ENCODE measurements at places on chromosomes 4 and X. TPM values are rescaled to one million over a fixed set of nuclear protein-coding genes. Genes with fewer than 3 reads are reported as not detected.

TMPRSS11F gene
- not detected for total RNA-seq

FAM47C gene
- total RNA-seq, result not detected

PAGE5 gene
- not detected for total RNA-seq

GSX2 gene
- not detected for total RNA-seq

SMIM10L2A gene
- 0.19 TPM for total RNA-seq

DACH2 gene
- total RNA-seq, result not detected

SLIT2 gene
- total RNA-seq, result 0.07 TPM

TAPT1 gene
- total RNA-seq, result 12.9 TPM

SLC16A2 gene
- total RNA-seq, result 29.4 TPM

MAMLD1 gene
- 9.3 TPM for total RNA-seq

TREX2 gene
- 1.7 TPM for total RNA-seq

HAND2 gene
- 0.42 TPM for total RNA-seq

MUC7 gene
- total RNA-seq, result not detected

CYBB gene
- total RNA-seq, result 0.10 TPM

C4orf50 gene
- total RNA-seq, result not detected

PAGE4 gene
- not detected for total RNA-seq

SLC49A3 gene
- not detected for total RNA-seq

AWAT2 gene
- not detected for total RNA-seq

ZIC3 gene
- not detected for total RNA-seq

LANCL3 gene
- not detected for total RNA-seq

FATE1 gene
- total RNA-seq, result not detected

ZFYVE28 gene
- total RNA-seq, result 2.5 TPM

ZNF185 gene
- 6.7 TPM for total RNA-seq

AMMECR1 gene
- 7.6 TPM for total RNA-seq

CC2D2A gene
- 20.0 TPM for total RNA-seq

SLC4A4 gene
- total RNA-seq, result 2.8 TPM

KIAA1210 gene
- not detected for total RNA-seq

PNMA5 gene
- total RNA-seq, result not detected

MPP1 gene
- total RNA-seq, result 16.8 TPM

IL3RA gene
- total RNA-seq, result 0.30 TPM

IL1RAPL1 gene
- not detected for total RNA-seq

LEF1 gene
- total RNA-seq, result not detected

NUDT10 gene
- total RNA-seq, result 0.62 TPM

TLR10 gene
- total RNA-seq, result 0.05 TPM

FAM184B gene
- not detected for total RNA-seq

UGT2B10 gene
- not detected for total RNA-seq

CCDC160 gene
- total RNA-seq, result not detected

TLR8 gene
- not detected for total RNA-seq

SLC34A2 gene
- not detected for total RNA-seq

SLC9B1 gene
- total RNA-seq, result not detected

LRBA gene
- 8.3 TPM for total RNA-seq

EGF gene
- total RNA-seq, result 0.21 TPM

APELA gene
- total RNA-seq, result not detected

RTL3 gene
- total RNA-seq, result 0.05 TPM

PLAC8 gene
- total RNA-seq, result 0.66 TPM

CDKL2 gene
- 0.47 TPM for total RNA-seq

SEPTIN6 gene
- total RNA-seq, result 10.5 TPM

RPS6KA6 gene
- 6.1 TPM for total RNA-seq

MAP9 gene
- total RNA-seq, result 2.2 TPM

PABPC5 gene
- total RNA-seq, result not detected

STPG2 gene
- not detected for total RNA-seq

ZCCHC12 gene
- total RNA-seq, result 0.11 TPM

MTMR1 gene
- total RNA-seq, result 17.0 TPM

UGT2B15 gene
- total RNA-seq, result not detected

SYP gene
- 2.2 TPM for total RNA-seq

VCX gene
- total RNA-seq, result not detected

GYPA gene
- total RNA-seq, result not detected

KCND1 gene
- 0.77 TPM for total RNA-seq

MAGEB3 gene
- total RNA-seq, result not detected
